Activated naive CD4-positive, alpha-beta T cell (primary cell): ENCODE measurements at places on chromosomes 16 and 17.

DNA sequence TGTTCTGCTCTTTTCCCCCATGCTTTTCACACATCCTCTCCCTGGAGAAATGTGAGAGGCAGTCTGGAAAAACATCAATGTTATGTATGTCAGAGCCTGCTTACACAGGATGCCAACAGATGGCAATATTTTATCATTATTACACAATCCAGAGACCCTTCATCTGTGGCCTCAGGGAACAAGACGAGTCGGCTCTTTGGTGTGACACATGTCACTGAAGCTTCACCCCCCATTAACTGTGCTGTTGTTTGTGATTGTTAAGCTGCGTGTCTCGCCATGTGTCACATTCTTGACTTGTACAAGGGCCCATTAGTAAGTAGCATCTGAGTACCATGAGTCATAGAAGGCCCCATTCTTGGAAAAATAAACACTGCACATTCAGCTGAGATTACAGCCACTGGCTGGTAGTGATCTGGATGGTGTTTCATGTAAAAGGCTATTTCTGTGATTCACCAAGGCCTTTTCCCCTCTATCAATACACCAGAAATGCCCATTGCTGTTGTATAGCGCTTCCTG is 682.1 kb upstream of the SOX9 start:
- DNase-seq = no peak

- no peak for DNase-seq
These were observed 21.2 kb downstream of the EFCAB5 start for GRCh38 chr17:29962656-29963055.

DNA sequence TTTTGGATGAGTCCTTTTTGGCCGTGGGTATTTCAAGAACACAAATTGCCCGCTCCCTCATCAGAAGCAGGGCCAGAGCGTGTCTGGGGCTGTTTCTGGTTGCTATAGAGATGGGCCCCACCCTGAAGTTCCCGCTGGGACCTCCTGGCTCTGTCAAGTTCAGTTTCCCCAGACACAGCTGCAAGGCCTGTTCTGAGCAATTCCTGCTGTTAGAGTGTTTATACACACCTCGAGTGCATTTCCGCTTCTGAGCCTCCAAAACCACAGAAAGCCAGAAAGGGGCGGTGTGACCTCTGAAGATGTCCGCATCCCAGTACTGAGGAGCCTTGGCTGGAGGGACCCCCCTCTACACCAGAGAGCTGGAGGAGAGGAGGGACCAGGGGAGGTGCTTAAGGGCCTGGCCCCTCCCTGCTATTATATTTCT is 9.3 kb upstream of the WBP2 start:
- no peak for DNase-seq

DNA sequence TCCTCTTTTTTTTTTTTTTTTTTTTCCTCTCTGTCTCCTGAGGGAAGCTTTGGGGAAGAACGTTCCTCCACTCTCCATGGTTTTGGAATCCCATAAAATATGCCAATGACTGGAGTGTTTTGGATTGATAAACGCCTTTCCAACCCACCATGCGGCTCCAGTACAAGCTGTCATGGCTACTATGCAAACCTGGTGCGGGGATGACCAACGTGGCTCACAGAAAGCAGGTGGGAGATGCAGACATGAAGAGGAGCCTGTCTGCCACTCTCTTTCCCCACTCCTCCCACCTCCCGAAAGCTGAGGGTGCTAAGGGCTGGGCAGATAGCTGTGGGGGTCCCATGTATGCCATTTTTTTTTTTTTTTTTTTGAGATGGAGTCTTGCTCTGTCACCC is 69.9 kb upstream of the SEC14L1 start:
- no peak for DNase-seq

DNA sequence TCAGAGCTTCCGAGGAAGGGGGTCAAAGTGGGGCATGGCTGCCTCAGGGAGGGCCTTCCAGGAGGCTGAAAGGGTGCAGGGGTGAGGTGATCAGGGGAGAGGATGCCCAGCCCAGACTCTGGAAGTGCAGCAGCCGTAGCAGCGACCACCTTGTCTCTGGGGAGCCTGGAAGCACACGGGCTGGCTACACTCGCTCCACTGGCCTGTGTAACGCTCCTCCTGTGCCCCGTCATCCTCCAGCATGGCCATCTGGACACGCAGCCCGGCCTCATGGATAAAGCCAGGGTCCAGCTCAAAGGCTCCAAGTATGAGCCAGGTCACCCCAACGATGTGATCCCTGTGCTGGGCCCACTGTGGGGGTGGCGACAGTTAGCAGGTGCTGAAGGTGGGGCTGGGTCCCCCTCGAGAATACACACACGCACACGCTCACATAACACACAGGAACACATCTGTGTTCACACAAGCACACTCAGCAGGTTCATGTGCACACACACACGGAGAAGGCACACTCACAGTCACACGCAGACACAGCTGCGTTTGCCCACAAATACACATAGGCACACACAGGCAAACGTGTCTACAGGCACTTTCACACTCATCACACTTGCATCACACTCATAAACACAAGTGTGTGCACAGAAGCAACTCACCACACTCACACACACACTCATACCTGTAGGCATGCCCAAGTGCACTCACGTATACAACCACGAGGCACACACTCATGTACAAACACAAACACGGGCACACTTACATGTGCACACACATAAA is 19.3 kb downstream of the POLR3K start:
- no peak for DNase-seq

- DNase-seq = peak; percentile 61
These were observed 28.0 kb downstream of the MRM1 start for GRCh38 chr17:36629252-36629847.

DNA sequence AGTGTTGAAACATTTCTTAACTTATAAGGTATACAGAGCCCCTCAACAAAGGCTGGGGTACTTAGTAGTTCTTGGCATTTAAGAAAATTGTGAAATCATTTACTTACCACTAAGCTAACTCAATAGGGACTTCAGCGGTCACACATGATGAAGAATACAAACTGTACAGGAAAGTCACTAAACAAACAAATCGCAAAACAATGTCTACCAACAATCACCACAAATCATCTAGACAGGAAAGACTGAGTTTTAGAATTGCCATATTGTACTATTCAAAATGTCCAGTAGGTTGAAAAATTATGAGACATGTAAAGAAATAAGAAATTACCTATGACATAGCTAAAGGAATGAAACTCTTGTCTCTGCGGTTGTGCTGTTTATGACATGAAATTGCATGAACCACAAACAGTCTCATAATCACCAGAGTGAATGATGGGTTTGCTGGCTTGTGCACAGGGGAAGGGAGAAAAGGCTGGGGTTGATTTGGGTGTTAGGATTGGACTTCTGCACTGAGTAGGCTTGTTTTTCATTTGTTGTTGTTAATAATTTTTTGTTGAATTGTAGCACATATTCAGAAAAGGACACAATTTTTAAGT is 441.1 kb upstream of the MON1B start:
- no peak for DNase-seq

GRCh38 chr17:48617471-48618255 is 2.6 kb upstream of the HOXB8 start:
- no peak for DNase-seq

GRCh38 chr17:27549251-27549893 is 81.6 kb upstream of the LGALS9 start:
- no peak for DNase-seq

- no peak for DNase-seq
These were observed 274.2 kb upstream of the KCNJ16 start for GRCh38 chr17:69800870-69801269.

- DNase-seq = no peak
These were observed 144.0 kb upstream of the TBX2 start for GRCh38 chr17:61255647-61256046.

- DNase-seq = no peak
These were observed 14.1 kb downstream of the HEXIM2 start for GRCh38 chr17:45175759-45176115.

GRCh38 chr17:68981288-68981687 is 26.1 kb upstream of the ABCA8 start:
- no peak for DNase-seq

- DNase-seq = no peak
These were observed 45.6 kb upstream of the LCMT1 start for GRCh38 chr16:25065899-25066298.

GRCh38 chr17:40097931-40098845 is 2.2 kb downstream of the NR1D1 start:
- no peak for DNase-seq

GRCh38 chr17:10772425-10773380 is 31.2 kb downstream of the TMEM238L start:
- DNase-seq = no peak

GRCh38 chr16:67934306-67935100 is 2.1 kb downstream of the PSMB10 start:
- no peak for DNase-seq

- DNase-seq = no peak
These were observed 403 bp downstream of the TEPSIN start for GRCh38 chr17:81238490-81238814.

DNA sequence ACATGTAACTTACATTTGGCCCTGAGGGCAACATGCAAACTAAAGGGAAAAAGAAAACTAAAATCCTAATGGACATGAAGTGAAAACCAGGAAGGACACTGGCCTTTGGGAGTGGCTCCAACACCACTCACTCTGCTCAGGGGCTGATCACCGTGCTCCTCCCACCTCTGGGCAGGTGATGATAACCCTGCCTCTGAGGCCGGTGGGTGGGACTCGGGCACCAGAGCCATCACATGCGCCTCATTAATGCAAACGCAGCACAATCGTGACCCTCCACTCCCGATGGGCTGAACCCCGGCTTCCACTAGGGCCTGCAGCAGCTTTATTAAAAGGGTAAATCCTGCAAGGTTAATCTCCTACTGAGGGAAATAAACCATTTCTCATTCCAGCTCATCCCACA is 4.7 kb downstream of the KLHDC4 start:
- no peak for DNase-seq

DNA sequence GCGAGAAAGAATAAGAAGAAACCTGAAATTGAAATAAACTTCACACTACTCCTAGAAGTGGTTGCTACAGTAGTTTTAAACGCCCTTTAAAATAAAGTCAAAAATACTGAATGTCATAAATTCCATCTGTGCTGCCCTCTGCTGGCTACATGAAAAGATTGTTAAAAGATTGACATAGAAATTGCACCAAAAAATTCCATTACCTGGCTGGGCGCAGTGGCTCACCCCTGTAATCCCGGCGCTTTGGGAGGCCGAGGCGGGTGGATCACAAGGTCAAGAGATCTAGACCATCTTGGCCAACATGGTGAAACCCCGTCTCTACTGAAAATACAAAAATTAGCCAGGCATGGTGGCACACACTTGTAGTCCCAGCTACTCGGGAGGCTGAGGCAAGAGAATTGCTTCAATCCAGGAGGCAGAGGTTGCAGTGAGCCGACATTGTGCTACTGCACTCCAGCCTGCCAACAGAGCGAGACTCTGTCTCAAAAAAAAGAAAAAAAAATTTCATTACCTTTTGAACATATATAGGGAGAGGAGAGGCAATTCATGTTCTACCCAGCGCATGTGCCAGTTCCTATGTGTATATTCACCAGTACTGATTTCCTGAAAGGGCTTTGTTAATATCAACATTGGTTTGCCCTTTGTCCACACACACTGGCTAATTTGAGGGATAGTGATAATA is 36.5 kb downstream of the CYTH1 start:
- no peak for DNase-seq
